ENCODE measurements at places on chromosomes 3 and 15. TPM values are rescaled to one million over a fixed set of nuclear protein-coding genes. Genes with fewer than 3 reads are reported as not detected.
A peak's percentile ranks its signal among the peaks of the same experiment; 100 is the strongest.

The RARRES1 gene
- total RNA-seq = 691 TPM

The PP2D1 gene
- total RNA-seq = not detected

The THSD4 gene
- total RNA-seq = 49.2 TPM

The DUOXA2 gene
- total RNA-seq = not detected

The POTEB gene
- not detected for total RNA-seq

The GNAT1 gene
- total RNA-seq = not detected

The SLC24A5 gene
- not detected for total RNA-seq

The VEPH1 gene
- 3.2 TPM for total RNA-seq

The CEP19 gene
- 0.96 TPM for total RNA-seq

The ADAMTSL3 gene
- 4.9 TPM for total RNA-seq

The CLDN18 gene
- total RNA-seq = not detected

The LRRC31 gene
- not detected for total RNA-seq

GRCh38 chr3:152198665-152199064 is 70.1 kb upstream of the MBNL1 start:
- no peak for DNase-seq

DNA sequence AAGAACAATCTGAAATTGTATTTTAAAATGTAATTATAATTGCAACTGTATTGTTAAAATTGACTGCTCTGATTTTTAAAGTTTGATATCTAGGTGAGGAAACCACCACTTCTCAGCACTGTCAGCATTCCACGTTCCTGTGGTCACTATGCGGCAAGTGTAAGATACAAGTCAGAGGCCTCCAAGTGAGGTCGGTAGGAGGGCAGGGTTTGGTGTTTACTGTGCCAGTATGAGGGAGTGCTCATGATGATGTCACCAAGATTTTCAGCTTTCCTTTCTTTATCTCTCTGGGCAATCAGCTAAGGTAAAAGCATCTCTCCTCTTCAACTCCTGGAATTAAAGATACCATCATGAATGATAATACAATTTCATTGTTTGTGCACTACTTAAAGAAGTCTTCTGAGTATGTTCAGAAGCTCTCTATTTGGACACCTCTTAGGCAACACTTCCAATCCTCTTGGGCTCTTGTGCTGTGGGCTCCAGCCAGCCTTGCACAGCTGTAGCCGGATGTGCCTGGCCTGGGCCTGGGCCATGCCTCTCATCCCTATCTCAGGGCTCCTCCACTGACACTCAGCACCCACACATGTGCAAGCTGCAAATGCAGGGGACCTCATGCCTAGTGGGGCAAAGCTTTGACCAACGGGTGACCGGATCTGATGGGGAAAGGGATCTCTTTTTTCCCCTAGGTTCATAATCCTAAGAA is 42.9 kb downstream of the CCR3 start:
- DNase-seq = no peak

DNA sequence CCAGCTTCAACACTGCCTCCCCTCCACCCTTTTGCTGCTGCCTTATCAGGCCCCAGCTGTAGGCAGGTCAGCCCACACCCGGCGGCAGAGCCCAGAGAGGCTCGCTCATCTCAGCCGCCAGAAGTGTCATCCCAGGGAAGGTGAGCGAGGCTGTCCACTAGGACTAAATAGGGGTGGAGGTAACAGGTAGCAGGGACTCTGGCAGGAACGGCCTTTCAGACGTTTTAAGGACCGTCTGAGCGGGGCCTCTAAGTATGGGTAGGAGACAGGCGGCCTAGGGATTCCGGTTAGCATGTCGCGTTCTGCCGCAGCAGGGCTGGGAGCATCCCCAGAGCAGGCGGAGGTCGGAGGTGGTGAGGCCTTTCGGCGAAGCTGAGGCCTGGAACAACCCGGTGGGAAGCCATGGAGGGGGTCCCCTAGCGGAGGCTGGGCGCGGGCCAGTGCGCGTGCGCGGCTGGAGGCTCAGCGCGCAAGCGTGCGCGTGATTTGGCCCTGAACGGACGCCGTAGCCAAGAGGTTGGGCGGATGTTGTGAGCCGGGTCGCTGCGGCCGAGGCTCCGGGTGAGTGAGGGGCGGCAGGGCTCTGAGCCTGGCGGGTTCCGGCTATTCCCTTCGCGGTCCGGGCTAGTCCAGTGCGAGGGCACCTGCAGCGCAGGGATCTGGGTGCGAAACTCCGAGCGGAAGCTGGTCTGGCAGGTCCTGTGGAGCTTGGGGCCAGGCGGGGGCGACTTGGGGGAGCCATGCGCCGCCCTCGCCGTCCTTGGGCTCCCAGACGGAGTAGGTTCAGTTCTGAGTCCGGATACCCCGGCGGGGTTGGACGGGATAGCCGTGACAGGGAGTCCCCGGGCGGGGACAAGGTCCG is at the start of the genes MST1 and RNF123:
Gene MST1 (minus strand): TSS at position 429 of the 862 bp plus-strand sequence. CDS start 783 bp downstream, outside the sequence.
Gene RNF123 (plus strand): TSS at position 512 of the 862 bp plus-strand sequence. CDS start 1,609 bp downstream, outside the sequence.
- peak; percentile 75 for DNase-seq

DNA sequence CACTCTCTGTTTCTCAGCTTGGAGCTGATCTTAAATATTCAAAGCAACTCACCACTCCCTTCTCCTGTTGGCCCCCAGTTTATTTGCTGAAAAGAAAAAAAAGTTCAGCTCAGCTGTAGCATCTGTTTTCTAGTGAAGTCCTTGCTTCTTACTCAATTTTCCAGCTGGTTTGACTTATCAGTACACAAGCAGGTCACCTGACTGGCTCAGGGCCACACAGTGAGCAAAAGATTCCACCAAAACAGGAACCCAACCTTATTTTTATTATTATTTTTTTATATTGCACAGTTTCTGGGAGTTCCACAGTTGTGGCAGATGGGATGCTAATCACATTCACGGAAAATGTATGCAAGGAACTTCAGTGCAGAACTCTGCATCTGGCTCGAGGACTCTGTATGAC is 390.7 kb upstream of the RGMA start:
- DNase-seq = no peak

- no peak for DNase-seq
These were observed 437.1 kb upstream of the CBLB start for GRCh38 chr3:106305882-106306435.

DNA sequence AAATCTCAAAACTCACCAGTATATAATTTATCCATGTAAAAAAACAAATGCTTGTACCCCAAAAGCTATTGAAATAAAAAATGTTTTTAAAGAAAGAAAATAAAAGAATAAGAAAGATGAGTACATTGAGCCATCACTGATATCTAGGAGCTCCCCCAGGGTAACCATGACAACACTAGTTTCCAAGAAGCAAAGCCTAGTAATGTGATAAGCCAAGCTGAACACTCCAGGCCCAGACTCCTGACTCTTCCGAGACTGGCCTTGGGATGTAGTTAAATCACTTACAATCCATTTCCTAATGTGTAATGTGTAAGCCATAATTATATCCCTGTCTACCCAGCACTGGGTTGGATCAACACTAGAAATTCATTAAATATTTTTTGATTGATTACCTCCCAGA is 21.1 kb upstream of the ATP8B4 start:
- DNase-seq = no peak

GRCh38 chr15:38212729-38213351 is 39.8 kb upstream of the SPRED1 start:
- no peak for DNase-seq

DNA sequence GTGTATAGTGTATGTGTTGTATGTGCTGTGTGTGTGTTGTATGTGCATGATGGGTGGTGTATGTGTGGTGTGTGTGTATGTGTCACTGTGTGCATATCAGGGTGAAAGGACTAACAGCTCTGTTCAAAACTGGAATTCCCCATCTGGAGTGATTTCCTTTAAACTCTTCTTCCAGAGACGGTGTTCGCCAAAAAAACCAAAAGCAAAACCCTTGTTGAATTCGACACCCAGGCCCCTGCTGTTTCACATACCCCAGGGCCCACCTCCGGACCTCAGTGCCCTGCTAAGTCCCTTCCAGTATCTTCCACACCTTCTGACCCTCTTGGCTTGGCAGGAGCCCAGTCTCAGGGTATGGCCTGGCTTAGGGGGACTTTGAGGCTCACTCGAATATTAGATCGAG is 44.9 kb upstream of the SEC13 start:
- no peak for DNase-seq

GRCh38 chr15:51837792-51838251 is 8.4 kb downstream of the TMOD3 start:
- no peak for DNase-seq

DNA sequence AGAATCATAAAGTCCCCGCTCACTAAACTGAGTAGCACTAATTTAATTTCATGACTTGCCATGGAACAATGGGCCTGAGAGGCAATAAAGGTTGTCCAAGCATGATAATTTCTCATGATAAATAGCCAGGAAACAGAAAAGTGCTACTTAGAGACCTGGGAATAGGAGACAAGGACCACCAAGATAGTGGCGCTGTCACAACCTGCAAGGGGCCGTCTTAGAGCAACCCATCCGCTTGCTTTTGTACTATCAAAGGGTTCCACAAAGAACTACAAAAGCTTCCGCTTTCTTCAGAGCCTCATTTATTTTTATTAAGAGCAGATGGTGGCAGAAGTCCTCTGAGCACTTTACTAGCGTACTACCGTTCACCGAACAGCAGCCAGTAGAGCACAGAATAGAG is 421.7 kb upstream of the GRM7 start:
- DNase-seq = no peak

- DNase-seq = no peak
These were observed 925 bp upstream of the PSTPIP1 start for GRCh38 chr15:76994001-76994400.

DNA sequence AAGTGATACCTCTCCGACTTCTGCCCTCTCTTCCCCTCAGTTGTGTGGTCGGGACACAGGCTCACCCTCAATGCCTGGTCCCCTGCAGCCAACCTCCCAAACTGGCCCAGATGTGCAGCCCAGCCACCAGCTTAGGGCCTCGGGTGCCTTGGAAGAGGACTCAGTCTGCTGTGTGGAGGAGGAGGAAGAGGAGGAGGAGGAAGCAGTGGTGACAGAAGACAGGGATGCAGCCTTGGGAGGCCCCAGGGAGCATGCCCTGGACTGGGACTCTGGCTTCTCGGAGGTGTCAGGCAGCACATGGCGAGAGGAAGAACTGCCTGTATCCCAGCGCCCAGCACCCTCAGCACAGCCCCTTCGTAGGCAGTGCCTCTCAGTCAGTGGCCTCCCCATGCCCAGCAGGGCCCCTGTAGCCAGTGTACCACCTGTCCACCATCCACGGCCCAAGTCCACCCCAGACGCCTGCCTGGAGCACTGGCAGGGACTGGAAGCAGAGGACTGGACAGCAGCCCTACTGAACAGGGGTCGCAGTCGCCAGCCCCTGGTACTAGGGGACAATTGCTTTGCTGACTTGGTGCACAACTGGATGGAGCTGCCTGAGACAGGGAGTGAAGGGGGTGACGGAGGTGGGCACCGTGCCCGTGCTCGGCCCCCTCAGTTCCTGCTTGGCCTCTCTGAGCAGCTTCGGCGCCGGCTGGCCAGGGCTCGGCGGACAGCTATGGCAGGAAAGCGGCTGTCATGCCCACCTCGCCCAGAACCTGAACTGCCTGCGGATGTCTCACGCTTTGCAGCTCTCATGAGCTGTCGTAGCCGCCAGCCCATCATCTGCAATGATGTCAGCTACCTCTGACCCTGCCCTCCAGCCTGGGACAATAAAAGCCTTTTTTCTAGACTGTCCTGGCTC is 1.3 kb downstream of the INKA1 start:
- no peak for DNase-seq

- no peak for DNase-seq
These were observed 73.8 kb downstream of the MCTP2 start for GRCh38 chr15:94305133-94305532.

DNA sequence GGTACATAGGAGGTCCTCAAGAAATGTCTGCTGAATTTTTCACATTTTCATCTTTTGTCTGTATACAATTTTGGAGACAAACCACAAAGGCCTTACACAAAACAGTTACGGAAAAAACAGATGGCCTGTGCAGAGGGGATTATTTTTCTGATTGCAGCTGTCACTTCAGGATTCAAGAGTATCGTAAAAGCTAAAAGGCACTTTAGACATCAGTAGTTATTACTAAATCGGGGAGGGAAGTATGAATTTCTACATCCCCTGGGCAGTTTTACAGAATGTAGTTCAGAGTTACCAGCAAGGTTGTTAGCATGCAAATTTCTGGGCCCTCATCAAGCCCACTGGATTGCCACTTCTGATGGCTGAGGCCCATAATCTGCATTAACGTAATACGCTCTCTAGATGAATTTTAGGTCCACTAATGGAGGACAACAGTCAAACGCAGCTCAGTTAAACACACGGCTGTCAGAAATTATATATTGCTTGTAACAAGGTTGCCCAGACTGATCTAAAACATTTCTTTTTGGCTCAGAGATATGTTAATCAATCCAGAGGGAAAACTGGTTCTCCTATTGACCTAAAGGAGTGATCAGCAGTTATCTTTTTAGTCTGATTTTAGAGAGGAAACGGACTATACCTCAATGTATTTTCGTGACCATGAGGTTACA is 1.1 kb downstream of the RIOX2 start:
- DNase-seq = no peak

GRCh38 chr3:16886303-16886683 is 1.5 kb downstream of the PLCL2 start:
- DNase-seq = no peak

GRCh38 chr3:44682182-44682896 is 30.1 kb upstream of the ZNF502 start:
- DNase-seq = no peak

- DNase-seq = no peak
These were observed 4.3 kb downstream of the JMJD7 start for GRCh38 chr15:41832208-41832607.

DNA sequence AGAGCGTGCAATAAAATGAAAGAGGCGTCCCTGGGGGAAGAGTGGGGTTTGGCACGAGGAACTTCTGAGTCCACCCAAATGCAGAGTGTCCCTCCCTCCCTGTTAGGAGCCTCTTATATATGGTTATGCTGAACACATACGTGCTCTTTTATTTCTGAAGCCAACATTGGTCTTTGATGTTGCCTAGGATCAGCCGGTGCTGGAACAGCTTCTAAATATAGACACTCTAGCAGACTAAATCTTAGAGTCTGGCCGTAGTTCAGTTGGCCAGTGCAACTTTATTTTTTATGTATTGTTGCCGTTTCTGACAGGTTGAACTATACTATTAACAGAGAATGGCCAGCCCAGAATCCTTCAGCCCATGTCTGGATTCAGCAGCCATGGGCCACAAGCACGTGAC is 128.7 kb downstream of the GHSR start:
- no peak for DNase-seq

- no peak for DNase-seq
These were observed 4.4 kb upstream of the SSR3 start for GRCh38 chr3:156559321-156559720.

DNA sequence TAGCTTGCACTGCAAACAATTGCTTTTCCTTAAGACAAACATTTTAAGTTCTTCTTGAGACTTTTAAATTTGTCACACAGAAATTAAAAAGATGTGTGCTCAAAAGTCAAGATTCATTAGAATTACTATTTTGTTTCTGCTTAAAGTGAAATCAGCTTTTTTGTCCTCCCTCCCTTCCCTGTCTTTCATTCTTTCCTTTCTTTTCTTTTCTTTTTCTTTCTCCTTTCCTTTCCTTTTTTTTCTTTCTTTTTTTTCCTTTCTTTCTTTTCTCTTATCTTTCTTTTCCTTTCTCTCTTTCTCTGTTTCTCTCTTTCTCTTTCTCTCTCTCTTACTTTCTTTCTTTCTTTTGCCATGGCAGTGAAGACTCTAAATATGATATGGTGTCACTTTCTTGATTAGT is 37.8 kb downstream of the FBXL2 start:
- no peak for DNase-seq
